ENCODE measurements at places on chromosomes 7 and 10. TPM values are rescaled to one million over a fixed set of nuclear protein-coding genes. Genes with fewer than 3 reads are reported as not detected.

GRCh38 chr7:100200693-100201092 is 19.1 kb upstream of the PVRIG start:
- DNase-seq = no peak

OR2A42 gene
- total RNA-seq = not detected

- no peak for DNase-seq
These were observed 191.3 kb upstream of the ADARB2 start for GRCh38 chr10:1928606-1929005.

FKBP6 gene
- not detected for total RNA-seq

DNA sequence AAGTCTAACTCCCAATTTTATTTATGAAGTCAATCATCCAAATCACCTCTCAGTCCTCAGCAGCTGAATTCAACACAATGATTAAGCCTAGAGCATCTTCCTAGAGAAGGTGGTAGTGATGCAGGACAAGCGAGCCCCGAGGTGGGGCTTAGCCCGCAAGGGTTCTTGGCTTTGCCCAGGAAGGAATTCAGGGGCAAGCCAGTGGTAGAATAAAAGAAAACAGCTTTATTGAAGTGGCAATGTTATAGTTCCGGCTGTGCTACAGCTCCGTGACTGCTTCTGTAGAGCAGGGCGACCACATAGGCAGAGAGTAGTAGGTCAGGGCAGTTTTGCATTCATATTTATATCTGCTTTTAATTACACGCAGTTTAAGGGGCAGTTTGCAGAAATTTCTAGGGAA is 18.1 kb downstream of the IL2RA start:
- DNase-seq = no peak

DNA sequence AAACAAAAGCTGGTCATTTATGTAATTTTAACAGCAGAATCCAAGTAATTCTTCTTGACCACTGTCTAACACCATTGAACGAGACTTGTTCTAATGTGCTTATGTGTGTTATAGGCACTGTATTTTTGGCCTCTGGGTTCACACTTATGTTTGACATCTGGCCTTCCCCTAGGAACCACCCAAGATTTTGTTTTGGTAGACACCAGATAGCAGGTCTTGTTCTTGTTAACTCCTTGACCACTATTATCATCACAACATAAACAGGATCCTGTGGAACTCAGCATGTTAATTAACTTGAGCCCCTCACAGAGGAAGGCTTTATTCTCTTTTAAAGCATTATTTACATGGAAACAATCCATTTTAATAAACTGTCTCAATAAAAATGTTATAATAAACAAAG is 167.7 kb downstream of the SEMA3D start:
- no peak for DNase-seq

DNA sequence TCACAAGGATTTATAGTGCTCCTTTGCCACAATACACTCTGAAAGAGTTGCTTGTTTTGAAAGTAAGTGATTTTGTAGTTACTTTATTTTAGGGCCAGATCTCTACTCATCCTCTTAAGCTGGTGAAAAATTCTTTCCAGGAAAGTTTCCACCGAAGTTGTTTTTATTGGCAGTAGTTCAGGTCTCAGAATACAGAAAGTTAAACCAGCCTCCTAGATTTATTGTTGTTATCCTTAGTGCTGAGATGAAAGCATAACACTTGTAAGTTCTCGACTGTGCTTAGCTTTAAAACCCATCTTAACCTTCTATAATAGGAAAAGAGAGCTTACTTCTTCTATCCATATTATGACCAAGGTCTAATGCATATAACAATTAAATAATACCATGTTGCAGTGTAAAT is 5.5 kb downstream of the AP3M1 start:
- no peak for DNase-seq

DNA sequence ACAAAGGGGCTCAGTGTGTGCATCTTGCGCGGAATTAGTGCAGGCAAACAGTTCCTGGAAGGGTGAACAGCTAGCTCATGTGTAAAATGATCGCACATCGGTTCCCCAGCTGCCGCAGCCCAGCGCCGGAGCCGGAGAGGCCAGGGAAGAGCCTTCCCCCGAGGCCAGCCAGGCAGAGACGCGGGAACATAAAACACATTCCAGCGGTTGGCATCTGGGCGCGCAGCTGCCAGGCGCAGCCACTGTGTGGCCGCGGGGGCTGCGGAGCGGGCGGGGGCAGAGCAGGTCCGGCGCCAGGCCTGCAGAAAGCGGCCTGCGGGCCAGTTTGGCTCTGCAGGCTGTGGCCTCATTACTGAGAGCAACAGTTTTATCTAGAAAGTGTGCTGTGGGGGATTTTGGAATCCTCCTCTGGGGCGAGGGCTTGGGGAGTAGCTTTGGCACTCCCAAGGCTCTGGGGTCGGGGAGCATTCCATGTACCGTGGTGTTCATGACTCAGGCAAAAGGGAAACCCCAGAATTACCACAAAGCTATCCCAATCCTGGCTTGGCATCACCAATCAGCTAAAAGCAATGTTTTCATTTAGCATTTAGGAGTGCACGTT is 74.3 kb downstream of the SAMD9 start:
- peak; percentile 98 for DNase-seq

NUTM2E gene
- 0.20 TPM for total RNA-seq

DNA sequence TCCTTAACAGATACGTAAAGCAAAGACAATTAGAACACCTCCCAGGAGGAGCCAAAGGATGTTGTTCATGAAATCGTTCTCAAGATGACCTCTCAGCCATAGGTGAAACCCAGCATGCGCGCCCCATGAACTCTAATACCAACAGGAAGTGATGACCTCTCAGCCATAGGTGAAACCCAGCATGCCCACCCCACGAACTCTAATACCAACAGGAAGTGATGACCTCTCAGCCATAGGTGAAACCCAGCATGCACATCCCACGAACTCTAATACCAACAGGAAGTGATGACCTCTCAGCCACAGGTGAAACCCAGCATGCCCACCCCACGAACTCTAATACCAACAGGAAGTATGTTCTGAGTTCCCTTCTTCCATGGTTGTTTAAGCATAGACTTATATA is 205.2 kb upstream of the ADARB2 start:
- DNase-seq = no peak

DNA sequence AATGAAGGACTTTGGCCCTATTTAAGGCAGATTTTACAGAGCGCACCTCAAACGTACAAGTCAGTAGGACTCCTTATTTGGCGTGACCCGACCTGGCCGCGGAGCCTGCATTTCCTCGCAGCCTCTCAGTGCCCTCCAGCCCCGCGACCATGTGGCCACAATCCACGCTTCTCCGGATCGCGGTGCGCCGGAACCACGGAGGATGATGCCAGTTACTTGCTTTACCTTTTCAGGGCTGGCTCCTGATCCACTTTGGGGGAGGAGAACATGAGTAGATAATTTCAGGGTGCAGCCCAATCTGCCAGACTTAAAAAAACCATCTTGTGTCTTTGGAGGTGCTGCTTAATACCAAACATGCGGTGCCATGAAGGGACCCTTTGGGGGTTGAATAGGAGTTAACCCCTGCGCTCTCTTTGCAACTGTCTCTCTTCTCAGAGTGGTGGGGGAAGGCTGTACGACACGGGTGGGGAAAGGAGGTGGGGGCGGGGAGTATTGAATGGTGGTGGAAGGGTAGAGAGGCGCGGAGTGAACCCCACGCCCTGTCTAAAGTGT is 1.5 kb downstream of the FRAT1 start:
- no peak for DNase-seq

DNA sequence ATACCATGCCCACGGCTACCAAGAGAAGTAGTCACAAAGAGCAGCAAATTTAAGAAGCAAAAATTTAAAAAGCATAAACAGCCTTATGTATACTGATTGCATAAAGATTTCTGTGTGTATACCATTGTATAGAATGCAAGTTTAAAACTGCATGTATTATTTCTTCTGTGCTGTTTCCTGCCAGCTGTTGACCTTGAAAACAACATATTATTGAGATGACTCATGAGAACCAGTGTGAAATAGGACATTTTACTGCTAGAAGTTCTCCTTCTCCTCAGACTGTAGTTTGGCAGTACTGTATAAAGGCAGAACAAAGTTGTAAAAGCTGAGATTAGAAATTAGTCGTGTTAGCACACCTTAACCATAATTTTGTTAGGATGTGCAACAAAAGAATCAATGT is 42.3 kb upstream of the SGCE start:
- peak; percentile 39 for DNase-seq

SPDYE2B gene
- not detected for total RNA-seq

GRCh38 chr7:77661816-77662215 is 34.4 kb upstream of the RSBN1L start:
- DNase-seq = no peak

- no peak for DNase-seq
These were observed 139.9 kb downstream of the PKD1L1 start for GRCh38 chr7:47808321-47808720.

DNA sequence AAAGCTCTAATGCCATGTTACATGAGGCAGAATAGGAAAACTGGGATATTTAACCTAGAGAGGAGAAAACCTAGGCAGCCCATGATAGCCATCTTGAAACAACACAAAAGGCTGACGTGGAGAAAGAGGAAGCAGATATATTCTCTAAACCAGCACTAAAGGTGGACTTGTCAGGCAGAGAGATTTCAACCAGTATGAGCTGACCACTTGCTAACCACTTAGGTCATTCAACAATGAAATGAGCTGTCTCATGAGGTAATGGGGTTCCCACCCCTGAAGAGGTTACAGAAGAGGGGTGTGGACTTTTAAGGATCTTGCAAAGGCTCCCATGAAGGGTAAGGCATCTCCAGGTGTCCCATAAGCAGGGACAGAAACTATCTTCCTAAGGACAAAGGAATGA is 26.8 kb upstream of the EGR2 start:
- DNase-seq = no peak

- no peak for DNase-seq
These were observed 116.5 kb downstream of the ANKRD61 start for GRCh38 chr7:6147627-6148026.

DNA sequence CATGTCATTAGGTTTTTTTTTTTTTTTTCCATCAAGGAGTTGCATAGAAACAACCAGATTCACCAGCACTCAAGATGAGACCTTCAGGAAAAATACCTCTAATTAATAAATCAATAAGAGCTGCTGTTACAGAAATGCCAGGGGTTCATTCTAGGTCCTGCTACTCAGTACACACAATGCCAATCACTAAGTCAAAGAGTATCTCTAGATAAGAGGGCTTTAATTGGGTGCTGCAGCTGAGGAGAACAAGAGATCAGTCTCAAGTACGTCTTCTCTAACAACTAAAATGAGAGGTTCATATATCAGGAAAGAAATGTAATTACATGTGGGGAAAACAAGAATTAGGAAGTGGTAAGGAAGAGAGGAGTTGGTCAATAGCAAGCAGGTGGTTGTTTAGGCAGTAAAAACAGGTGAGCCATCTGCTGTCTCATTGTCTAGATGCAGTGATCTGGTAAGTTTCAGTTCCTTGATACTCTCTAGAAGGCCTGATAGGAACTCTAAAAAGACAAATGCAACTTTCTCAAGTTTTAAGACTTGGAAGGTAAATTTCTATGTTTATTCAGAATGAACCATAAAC is 272.9 kb upstream of the ZWINT start:
- DNase-seq = no peak
